Fibroblast of villous mesenchyme (primary cell): ENCODE measurements at places on chromosomes 16 and 17.

DNA sequence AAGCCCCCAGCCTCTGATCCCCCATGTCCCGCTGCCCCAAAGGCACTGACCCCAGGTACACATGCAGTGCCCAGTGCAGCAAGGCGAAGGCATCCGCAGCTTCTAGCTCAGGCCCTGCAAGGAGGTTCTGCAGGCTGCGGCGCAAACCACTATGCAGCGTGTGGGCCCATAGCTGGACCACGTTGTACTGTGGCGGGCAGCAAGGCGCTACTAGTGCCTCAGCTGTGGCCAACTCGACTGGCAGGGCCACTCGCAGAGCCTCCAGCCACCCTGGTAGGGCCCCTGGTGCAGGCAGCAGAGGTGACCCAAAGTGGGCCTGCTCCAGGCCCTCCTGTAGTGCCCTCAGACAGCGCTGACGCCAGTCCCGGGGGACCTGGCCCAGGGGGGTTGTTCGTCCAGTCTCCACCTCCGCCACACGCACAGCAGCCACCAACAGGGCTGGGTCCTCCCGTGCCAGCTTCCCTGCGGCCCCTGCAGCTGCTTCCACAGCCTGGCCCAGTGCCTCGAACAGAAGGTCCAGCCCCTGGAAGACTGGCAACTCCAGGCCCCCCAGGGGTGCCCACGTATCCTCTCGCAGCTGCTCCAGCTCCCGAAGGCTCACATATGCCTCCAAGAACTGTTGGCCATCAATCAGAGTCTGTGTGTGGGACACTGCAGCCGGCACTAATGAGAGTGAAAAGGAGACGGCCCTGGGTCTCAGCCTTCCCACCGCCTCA lies 2.6 kb downstream of the EXOC3L1 start:
- no peak for DNase-seq

DNA sequence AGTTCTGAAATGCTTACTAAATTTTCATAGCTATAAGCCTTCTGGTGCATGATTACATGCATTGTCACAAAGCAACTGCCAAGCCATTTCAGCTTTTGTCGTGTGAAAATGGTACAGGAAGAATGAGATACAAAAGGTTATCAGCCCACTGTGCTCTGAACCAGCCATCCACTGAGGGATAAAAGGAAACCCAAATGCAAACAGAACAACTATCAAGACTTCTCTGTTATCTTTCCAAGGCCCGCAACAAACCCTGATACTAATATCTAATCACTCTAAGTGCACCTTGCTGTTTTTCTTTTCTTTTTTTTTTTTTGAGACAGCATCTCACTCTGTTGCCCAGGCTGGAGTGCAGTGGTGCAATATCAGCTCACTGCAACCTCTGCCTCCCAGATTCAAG lies 109.0 kb downstream of the FTO start:
- no peak for DNase-seq

DNA sequence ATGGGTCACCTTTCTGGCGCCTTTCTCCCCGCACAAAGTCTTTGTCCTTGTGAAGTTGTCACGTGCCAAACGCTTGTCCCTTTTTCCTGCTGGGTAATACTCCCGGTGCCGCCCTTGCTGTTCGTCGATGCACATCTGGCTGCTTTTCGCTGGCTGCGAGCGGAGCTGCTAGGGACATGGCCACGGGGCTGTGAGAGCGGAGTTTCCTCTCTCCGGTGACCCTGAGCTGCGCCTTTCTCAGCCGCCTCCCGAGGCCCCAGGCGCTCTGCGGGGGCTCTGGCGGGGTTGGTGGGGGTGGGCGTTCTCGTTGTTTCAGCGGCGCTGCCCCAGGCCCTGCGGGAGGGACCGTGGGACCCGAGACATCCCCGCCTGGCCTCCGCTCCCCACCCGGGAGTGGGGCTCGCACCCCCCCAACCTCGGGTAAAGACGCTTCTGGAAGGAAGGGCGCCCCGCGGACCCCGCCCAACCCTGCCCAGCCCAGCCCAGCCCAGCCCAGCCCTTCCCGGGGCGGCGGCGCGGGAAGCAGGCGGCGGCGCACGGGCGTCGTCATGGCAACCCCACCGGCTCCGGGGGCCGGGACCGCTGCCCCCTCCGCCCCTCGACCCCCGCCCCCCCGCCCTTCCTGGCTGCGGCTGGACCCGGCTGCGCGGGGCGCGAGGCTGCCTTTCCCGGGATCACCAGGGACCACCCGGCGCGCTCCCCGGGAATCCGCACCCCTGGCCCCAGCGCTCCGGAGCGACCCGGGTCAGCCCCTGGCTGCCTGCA lies 12.3 kb downstream of the CHMP6 start:
- peak; percentile 24 for DNase-seq

- peak; percentile 81 for DNase-seq
Measured at GRCh38 chr17:4986951-4987766, at the start of gene CAMTA2. TSS of gene CAMTA2 (minus strand) at chr17:4987675. CDS start at chr17:4986222, 1,453 bp downstream.

DNA sequence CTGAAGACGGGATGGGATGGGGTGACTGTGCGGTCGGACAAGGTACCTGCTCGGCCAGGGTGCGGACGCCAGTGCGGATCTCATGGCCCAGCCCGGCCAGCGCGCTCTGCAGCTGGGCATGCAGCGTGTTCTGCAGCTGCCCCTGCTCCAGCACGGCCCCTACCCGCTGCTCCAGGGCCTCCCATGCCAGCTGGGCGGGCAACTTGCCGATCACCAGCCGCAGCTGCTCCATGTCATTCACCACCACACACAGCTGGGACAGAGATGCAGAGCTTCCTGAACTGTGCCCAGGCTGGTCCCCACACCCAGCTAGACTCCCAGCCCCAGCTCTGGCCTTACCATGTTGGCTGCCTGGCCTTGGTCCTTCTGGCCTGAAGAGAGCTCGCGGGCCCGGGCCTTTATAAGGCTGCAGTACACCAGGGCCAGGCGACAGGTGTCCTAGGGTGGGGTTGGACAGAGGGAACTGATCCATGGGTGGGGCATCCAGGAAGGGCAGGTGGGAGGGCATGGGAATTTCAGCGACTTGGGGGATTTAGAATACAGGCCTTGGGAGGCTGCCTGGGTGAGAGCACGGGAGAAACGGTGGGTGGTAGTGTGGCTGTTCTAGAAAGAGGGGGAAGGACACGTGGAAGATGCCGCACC lies 9.8 kb downstream of the UNC13D start:
- DNase-seq: no peak

GRCh38 chr17:56679777-56680422 lies 86.4 kb downstream of the NOG start:
- DNase-seq: peak; percentile 31

- DNase-seq: no peak
Measured at GRCh38 chr17:72555052-72555451, 434.2 kb downstream of the SOX9 start.
